Chondrocyte (in vitro differentiated cells): ENCODE measurements at places on chromosomes 13 and 19. TPM values are rescaled to one million over a fixed set of nuclear protein-coding genes. Genes with fewer than 3 reads are reported as not detected.

IGFL1 gene
- 1.3 to 2.9 TPM (median 2.1 TPM) in 3 replicates for total RNA-seq

NKPD1 gene
- total RNA-seq, result 0.10 to 0.13 TPM in 2 of 3 replicates, not detected in the other

HCST gene
- 0.50 to 1.0 TPM in 2 of 3 replicates, not detected in the other for total RNA-seq

CLEC17A gene
- not detected in 3 replicates for total RNA-seq

FCAR gene
- total RNA-seq, result not detected in 3 replicates

TMEM59L gene
- total RNA-seq, result 4.4 to 4.8 TPM (median 4.4 TPM) in 3 replicates

CEACAM19 gene
- total RNA-seq, result 5.2 to 6.5 TPM (median 5.4 TPM) in 3 replicates

LILRB5 gene
- total RNA-seq, result not detected in 3 replicates

KANK2 gene
- 238 to 345 TPM (median 243 TPM) in 3 replicates for total RNA-seq

ATP4A gene
- not detected in 3 replicates for total RNA-seq

ARHGEF7 gene
- 96.8 to 138 TPM (median 137 TPM) in 3 replicates for total RNA-seq
